ENCODE measurements at places on chromosomes 1 and 21. TPM values are rescaled to one million over a fixed set of nuclear protein-coding genes. Genes with fewer than 3 reads are reported as not detected.

- DNase-seq = no peak
Measured at GRCh38 chr1:39701049-39701439, 9.8 kb upstream of the HPCAL4 start.

DNA sequence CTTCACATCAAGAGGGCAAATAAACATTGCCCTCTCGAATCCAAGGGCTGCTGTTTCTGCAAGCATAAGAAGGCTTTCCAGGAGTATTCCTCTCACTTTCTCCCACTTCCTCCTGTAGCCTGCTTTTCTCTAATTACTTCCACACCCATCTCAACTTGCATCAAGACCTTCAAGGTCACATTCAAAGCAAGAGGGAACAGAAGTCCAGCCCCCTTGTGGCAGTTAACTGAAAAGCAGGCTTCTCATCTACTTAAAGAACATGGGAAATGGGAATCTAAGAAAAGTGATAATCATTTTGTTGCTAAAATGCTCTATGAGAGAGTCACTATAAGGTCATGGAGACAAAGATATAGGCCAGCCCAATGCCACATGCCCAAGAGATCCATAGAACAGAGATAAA, 874.4 kb downstream of the KCNT2 start:
- DNase-seq = no peak

DNA sequence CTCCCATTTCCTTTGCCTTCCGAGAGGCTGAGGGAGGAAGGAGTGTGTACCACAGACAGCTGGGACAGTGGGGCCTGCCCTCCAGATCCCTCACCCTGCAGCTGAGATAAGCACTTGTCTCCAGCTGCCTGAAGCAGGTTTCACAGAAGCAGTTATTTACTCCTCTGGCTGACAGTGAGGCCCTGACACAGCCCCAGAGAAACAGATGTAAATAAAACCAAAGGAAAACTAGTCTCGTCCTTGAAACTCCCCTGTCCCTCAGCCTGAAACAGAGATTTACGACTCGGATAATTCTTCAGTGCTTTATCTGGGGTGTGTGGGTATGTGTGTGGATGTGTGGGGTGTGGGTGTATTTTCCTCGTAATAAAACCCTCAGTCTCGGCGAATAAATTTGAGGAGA, 181.1 kb downstream of the IGSF21 start:
- DNase-seq = no peak

- DNase-seq = no peak
Measured at GRCh38 chr1:39623053-39623452, 16.4 kb downstream of the HEYL start.

DNA sequence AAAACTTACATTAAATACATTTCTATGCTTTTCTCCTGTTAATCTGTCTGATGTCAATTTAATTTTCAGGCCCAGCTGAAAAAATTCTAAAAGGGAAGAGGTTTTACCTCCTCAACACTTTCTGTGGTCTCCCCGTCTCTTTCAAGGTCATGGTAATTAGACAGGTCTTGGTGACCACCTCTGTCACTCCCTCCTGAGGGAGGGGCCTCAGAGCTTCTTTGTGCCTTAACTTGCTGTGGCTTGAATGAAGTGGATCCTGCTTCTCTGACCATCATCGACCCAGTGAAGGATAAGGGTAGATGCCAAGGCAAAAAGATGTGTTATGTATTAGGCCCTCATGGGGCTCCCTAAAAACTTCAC, 40.8 kb upstream of the OSBPL9 start:
- no peak for DNase-seq

GRCh38 chr1:67604778-67605177, 80.2 kb upstream of the GADD45A start:
- no peak for DNase-seq

DNA sequence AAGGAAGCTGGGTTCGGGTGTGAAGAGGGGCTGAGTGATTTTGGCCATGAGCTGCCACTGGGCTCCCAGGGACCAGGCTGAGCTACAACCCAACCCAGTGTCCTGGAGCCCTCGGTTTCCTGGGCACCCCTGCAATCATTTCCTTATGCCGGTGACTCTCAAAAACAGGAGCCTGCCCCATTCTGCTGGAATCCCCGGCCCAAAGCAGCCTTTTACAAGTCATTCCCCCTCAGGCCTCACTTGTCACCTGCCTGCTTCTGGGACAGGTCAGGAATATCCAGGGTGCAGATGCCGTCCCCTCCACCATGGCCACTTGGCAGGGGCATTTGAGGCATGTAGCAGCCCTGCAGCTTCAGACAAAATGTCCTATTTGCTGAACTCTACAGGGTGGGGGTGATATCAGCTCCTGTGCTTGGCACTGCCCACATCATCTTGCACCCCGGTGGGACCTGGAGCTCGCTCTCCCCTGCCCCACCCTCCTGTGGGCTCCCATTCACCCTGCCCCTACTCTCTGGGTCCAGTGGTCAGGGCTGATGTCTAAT, 30.0 kb downstream of the CDK18 start:
- no peak for DNase-seq

Gene BACE2
- total RNA-seq = not detected

- DNase-seq = no peak
Measured at GRCh38 chr21:36422279-36423098, 37.3 kb downstream of the CHAF1B start.
